Osteocyte (in vitro differentiated cells): ENCODE measurements at places on chromosomes 5 and 9.
A peak's percentile ranks its signal among the peaks of the same experiment; 100 is the strongest.

DNA sequence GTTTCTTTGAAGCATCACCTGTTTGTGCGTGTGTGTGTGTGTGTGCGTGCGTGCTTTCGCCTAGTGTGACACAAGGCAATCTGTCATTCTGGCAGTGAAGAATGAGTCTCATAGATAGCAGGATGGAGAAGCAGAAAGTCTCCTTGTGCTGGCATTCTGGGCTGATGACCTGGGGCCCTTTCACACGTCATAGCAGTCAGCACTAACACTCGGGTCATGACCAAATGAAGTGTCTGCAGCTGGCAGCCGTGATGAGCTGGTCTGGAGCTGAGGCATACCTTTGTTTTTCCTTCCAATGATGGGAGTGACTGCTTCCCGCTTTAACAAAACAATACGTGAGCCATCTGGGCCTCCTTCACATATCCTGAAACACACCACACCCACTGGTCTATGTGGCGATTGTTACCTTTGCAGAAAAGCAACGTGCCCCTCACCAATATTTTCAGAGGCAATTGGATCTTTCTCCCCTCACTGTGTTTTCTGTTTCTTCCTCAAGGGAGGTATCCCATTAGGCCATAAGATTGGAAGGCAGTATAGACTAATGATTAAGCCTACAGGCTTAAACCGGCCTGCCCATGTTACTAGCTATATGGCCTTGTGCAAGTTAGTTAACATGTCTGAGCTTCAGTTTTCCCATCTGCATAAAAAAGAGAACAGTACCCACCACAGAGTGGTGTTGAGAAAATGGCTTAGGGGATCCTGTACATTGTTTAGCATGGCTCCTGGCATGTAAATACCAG lies 88.8 kb downstream of the SREK1 start:
- no peak for DNase-seq

DNA sequence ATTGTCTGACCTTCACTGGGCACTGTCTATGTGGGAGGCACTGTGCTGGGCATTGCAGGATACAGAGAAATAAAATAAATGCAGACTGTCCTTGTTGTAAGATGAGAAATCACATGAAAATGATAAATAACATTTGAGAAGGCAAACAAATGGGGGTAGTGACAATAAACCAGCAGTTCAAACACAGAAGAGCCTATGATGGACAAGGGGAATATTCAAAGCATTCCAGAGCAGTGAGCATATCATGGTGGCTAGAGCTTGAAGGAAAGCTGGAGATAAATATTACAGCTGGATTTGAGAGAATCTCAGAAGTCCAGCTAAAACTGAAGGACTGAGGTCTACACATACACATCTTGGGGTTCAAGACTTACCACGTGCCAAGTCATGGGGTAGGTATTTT lies 209.9 kb downstream of the ASTN2 start:
- no peak for DNase-seq

- DNase-seq: no peak
Observed at GRCh38 chr9:110148384-110148783, 59.6 kb downstream of the C9orf152 start.

- DNase-seq: no peak
Observed at GRCh38 chr5:127423173-127423798, 94.2 kb upstream of the PRRC1 start.

DNA sequence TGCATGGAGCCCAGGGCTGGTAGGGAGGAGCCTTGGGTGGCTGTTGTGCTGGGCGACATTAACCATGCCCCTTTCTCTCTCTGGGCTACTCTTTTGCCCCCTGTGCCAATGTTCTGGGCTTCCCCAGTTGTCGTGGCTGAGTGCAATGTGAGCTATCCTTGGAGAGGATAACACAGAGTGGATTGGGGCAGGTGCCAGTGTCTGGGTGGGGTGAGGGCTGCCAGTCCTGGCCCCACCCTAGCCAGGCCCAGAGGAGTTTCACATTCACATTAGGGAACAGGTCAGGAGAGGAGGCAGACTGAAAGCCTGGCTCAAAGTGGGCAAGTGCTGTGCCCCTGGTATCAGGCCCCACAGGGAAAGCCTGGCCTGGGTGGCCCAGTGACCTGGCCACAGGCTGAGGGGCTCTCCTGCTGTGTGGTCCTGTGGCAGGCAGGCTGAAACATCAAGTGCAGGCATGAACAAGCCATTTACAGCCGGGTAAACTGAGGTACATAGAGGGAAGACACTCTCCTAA lies 7.5 kb upstream of the NDST1 start:
- no peak for DNase-seq

DNA sequence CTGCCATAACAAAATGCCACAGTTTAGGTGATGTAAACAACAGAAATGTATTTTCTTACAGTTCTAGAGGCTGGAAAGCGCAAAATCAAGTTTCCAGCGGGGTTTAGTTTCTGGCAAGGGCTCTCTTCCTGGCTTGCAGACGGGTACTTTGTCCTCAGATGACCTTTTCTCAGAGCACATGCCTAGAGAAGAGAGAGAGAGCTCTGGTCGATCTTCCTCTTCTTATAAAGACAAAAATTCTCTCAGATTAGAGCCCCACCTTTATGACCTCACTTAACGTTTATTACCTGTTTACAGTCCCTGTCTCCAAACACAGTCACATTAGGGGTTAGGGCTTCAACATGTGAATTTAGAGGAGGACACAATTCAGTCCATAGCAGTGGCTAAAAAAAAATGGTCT lies 119.7 kb downstream of the CETN3 start:
- DNase-seq: no peak

DNA sequence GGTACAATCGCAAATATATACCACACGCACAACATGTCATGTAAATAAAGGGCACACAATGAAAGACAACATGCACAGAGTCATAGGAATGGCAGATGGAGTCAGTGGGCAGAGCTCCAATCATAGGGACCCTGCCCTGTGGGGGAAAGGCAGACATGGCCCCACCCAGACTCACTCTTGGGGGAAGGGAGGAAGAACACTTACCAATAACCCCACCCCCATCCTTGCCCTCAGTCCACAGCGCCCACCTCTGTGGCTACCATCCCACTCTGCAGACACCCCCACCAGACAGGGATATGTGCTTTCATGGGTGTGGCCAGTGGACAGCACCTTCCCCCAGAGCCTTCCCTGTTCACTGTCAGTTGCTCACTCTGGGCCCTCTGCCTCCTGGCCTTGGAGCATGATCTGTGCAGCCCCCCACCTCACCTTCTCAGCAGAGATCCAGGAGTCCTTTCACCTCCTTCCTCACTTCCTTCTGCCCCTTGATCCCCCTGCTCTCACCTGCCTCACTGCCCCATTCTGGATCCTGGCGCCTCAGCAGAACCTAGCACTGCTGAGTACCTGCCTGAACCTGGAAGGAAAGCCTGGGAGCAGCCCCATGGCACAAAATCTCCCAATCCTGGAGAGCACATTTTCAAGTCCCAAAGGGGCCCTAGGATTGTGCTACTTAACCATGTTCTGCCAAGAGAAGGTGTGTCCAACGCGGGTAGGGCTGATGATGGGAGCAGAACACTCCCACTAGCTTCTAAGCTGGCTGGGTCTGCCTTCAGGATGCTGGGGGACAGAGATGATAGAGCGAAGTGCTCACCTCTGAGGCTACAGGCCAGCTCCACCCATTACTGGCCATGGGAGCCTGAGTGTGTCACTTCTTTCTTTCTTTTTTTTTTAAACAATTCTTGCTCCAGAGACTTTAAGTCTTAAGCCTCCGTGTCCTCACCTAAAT lies 1.5 kb upstream of the PHF19 start:
- no peak for DNase-seq

GRCh38 chr5:117131876-117132275 lies 557.3 kb upstream of the SEMA6A start:
- DNase-seq: no peak

DNA sequence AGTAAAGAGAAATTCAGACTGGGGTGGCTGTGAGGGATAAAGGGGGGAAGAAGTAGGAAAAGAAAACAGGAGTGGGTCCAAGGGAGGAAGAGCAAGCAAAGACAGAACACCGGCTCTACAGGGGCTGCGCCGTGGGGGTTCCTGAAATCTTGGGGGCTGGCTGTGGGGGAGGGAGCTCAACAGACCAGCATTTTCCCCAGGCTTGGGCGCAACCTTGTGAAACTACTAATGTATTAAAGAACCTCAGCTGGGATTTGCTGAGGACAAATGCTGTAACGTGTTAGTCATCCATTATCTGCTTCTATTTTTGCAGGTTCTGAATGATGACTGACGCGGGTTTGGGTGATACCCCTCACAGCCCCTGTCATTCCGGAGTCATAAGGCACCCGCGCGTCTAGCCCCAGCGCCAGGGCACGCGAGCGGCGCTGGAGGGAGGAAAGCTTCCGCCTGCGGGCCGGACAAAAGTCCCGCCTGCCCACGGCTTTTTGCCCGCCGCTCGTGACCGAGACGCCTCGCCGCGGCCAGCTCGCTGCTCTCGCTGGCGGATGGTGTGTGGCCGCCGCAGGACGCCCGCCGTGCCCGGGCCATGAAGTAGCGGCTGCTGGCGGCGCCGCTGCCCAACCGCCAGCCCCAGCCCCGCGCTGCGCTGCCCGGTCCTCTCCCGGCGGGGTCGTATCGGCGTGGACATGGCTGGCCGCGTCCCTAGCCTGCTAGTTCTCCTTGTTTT lies 110.6 kb downstream of the PAM start:
- peak; percentile 88 for DNase-seq

DNA sequence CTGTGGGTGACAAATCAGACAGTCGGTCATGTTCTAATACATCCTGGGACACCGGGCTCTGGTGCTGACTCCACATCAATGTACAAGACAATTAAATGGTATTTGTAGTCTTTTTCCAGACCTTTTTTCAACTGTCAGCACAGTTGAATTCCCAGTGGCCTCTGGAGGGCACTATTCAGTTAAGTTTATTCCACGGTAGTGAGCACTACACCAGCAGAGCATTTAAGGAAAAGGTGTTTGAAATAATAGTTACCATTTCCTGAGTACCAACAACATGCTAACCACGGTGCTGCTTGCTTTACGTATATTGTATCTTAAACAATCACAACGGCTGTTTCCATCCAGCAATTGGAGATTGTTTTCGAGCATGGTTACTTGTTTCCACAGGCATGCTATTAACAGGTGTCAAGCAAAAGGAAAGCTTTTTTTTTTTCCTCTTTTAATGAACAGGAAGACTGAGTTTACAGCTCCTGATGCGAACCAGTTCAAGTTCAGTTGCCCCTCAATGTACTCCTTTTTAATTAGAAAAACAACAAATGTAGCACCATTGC lies 186.7 kb downstream of the PDZD2 start:
- no peak for DNase-seq

DNA sequence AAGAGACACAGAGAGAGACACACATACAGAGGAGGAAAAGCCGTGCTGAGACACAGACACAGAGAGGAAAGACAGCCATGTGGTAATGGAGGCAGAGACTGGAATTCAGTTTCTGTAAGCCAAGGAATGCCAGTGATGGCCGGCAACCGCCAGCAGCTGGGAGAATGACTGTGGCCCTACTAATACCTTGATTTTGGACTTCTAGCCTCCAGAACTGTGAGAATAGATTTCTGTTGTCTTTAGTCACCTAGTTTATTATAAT lies 90.2 kb downstream of the TARS1 start:
- DNase-seq: no peak

DNA sequence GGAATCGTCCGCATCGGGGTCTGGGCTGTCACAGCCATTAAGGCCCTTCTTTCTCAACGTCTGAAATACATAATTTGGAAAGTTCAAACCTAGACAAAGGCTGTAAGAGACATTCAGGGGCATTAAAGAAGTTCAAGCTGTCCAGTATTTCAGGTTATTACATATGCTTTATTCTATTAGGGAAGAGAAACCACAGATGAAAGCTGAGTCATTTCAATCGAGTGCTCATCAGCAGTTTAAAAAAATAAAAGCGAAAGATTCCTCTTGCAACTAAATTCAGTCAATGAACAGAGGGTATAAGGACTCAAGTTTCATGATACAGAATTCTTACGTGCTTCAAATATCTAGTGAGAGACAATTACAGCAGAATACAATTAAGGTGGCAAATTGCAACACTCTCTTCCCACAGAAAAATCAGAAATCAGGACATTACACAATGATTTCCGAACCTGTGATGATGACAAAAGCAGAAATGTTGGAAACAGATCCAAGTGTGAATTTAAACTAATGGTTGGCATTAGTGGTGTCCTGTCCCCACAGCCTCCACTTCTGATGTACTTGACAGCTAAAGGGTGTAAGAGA lies 121.6 kb downstream of the MEF2C start:
- no peak for DNase-seq

DNA sequence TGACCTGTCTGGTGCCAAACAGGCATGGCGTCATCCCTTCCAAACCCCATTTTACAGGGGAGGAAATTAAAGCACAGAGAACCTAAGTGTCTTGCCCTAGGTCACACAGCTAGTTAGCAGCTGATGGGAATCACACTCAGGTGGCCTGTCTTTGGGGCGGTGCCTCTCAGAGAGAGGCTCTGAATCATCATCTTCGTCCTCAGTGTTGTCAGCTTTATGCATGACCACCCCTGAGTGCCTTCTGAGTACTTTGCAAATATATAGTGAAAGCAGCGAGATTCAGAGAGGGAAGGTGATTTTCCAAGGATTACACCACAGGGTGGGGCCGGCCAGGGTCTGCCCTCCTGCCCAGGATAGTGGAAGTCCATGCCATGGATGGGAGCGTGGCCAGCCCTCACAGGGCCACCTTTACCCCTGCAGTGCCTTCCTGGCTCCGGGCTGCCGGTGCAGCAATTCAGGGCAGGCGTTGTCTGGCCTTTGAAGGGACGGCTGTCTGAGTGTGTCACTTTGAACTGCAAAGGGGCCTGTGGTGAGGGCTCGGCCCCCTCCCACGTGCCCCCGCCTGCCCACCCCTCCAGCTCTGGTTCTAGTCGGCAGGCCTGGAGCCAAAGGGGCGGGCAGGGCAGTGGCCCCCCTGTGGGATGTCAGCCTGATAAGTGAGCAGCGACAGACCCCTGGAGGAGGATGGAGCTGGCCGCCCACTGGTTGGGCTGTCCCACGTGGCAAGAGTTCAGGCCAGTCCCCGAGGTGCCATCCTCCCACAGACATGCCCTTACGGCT lies 16.9 kb downstream of the LMX1B start:
- no peak for DNase-seq

DNA sequence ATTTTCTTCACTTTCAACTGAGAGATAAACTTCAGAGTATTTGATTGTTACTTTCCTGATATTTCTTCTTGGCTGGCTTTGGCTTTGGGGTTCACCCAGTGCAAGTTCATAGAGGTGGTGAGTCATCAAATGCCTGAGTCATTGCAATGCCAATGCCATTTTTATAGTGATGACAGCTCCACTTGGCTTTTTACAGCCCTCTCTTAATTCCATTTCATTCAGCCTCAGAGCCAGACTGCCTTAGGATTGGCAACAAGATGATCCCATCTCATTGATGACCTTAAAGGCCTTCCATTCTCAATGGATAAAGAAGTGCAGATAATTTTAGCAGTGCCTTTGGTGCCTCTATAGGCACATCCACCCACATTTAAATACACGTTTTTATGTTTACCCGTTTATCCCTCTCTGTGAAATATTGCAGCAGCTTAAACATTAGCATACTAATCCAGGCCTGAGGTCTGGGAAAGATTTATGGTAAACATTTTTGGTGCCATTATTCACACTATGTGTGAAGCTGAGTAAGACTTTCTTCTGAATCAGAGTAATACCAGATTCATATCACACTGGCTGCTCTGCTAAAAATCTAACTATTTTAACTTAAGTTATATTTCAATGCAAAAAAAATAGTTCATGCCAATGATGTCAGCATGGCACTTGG lies 88.9 kb upstream of the TYRP1 start:
- DNase-seq: no peak
